ENCODE measurements at places on chromosomes 5 and 9. TPM values are rescaled to one million over a fixed set of nuclear protein-coding genes. Genes with fewer than 3 reads are reported as not detected.

Gene PLAC8L1
- 2.8 TPM for total RNA-seq

Gene GAPT
- total RNA-seq = 18.2 TPM

DNA sequence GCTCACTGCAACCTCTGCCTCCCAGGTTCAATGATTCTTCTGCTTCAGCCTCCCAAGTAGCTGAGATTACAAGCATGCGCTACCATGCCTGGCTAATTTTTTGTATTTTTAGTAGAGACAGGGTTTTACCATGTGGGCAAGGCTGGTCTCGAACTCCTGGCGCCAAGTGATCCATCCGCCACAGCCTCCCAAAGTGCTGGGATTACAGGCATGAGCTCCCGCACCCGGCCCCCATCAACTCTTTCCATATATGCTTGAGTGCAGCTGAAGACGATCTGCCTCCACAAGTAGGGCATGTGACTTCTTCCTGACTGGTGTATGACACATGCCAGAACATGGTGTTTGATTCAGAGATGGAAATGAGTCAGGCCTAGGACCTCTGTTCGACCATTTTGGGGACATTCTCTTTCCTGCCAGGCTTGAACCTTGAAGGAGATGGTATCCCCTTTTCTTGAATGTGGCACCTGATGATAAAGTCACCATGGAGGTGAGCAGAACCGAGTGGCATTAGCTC lies 7.5 kb upstream of the CNOT6 start:
- H3K27me3 ChIP-seq = no peaks in the 10 kb centered on the region
- H3K27ac ChIP-seq = no peak overlapping the region
- no peaks in the 10 kb centered on the region for H3K4me1 ChIP-seq
- peak; percentile 25 for DNase-seq
- H3K4me3 ChIP-seq = no peak overlapping the region

Gene IL31RA
- not detected for total RNA-seq

Gene FOXD1
- total RNA-seq = 22.7 TPM

DNA sequence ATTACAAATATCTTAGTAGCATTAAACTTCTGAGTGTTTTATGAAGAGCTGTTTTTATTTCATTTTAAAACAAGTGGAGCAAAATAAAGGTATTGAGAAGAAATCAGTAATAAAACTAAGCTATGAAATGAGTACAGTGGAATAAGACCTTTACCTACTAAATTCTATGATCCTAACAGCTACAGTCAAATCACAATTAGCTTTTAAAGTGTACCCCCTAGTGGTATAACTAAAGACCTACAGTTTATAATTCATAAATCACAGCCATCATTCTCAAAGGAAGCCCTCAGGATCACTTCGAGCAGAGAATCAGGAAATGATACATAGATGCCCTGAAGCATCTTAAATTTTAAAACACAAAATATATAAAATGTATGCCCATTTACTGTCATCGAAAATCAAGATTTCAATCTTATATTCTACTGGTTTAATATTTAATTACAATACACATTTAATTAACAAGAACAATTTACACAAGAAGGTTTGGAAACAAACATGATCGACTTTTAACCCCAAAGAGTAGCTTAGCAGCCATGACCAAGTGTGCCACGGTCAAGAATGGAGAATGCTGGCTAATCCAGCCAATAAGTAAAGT lies 12.3 kb downstream of the CCNH start:
- no peak for DNase-seq
- no peak overlapping the region for H3K4me3 ChIP-seq
- no peaks in the 10 kb centered on the region for H3K27me3 ChIP-seq
- no peaks in the 10 kb centered on the region for H3K36me3 ChIP-seq
- no peak overlapping the region for H3K27ac ChIP-seq
- no peaks in the 10 kb centered on the region for H3K4me1 ChIP-seq

DNA sequence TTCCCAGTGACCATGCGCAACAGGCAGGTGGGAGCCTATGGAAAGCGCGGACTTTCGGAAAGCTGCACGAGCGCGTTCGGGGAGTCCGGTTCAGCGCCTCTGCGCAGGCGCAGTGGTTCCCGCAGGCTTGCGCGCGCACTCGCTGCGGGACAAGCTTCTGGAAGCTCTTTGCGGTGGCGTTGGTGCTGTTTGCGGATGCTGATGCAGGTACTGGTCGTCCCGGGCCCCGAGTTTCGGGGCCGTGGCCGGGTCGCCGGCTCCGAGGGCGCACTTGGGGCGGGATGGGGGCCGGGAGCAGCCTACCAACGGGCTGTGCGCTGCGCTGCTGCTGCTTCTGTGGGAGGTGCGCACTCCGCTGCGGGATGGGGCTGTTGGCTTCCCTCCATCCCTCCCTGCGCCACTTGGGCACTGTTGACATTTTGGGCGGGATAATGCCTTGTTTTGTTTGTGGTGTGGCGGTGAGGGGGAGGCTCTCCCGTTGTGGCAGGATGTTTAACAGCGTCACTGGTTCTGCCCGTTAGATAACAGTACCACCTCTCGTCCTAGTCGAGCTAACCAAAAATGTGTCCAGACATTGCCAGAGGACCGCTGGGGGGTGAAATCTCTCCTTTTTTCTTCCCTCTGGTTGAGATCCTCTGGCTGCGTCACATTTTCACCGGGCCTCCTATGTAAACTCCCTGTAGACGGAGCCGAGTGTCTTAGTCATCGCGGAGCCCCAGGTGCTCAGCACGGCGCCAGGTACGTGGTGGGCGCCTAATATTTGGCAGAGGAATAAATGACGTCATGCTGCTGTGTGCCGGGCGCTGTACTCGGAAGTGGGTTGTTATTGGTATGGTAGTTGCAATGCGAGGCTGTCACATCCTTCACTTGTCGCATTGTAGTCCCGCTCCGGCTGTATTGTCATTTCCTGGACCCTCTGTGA lies at the start of gene ZNF483:
ZNF483 (plus strand) TSS at position 124 of the 922 bp plus-strand sequence. CDS start 2,217 bp downstream, outside the sequence.
- no peaks in the 10 kb centered on the region for H3K4me1 ChIP-seq
- no peaks in the 10 kb centered on the region for H3K36me3 ChIP-seq

DNA sequence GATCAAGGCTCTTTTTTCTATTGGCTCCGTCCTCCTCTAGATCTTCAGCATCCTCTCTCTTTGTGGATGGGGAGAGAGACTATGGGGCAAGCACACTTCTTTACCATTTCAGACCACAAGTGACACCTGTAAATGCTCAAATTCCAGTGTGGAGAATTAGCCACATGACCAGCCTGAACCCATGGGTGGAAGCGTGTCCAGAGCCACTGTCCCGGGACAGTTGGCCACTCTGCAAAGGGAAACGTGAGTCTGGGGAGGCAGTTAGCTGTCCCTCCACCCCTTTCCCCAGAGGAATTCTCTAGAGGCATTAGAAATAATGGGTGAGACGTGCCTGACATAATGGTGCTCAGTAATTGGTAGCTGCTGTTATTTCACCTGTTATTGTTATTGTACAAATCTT lies 40.9 kb downstream of the AMBP start:
- no peak for DNase-seq
- no peak overlapping the region for H3K27ac ChIP-seq
- no peaks in the 10 kb centered on the region for H3K4me1 ChIP-seq
- no peaks in the 10 kb centered on the region for H3K36me3 ChIP-seq
- no peak overlapping the region for H3K4me3 ChIP-seq

GRCh38 chr9:32306006-32306405 lies 78.4 kb upstream of the ACO1 start:
- H3K36me3 ChIP-seq = no peaks in the 10 kb centered on the region
- DNase-seq = no peak
- no peak overlapping the region for H3K4me3 ChIP-seq
- H3K4me1 ChIP-seq = no peaks in the 10 kb centered on the region
- no peaks in the 10 kb centered on the region for H3K27me3 ChIP-seq

Gene PRDM9
- not detected for total RNA-seq

GRCh38 chr5:124444147-124444775 lies 302.2 kb downstream of the ZNF608 start:
- no peak for DNase-seq

Gene ORM2
- not detected for total RNA-seq

DNA sequence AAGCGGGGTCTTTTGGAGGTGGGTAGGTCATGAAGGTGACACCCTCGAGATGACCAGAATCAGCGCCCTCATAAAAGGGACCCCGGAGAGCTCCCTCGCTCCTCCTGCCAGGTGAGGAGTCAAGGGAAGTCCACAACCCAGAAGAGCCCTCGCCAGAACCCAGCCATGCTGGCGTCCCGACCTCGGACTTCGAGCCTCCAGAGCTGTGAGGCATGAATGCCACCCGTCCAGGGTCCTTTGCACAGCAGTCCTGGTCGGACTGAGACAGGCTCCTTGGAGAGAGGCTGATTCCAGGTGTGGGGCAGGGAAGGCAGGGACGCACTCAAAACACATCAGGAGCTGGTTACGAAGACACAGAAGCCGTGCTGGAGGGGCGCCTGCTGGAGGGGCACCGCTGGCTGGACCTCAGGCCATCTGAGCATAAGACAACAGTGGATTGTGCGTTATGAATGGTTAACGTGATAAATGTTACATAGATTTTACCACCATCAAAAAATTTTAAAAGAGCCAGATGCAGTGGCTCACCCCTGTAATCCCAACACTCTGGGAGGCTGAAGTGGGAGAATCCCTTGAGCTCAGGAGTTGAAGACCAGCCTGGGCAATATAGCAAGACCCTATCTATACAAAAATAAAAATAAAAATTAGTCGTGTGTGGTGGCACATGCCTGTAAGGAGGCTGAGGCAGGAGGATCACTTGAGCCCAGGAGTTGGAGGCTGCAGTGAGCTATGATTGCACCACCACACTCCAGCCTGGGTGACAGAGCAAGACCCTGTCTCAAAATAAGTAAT lies 5.7 kb upstream of the CLIC3 start:
- H3K27me3 ChIP-seq = no peaks in the 10 kb centered on the region
- no peak for DNase-seq
- H3K4me1 ChIP-seq = peaks cover 7% of the 10 kb centered on the region
- no peak overlapping the region for H3K4me3 ChIP-seq
- H3K27ac ChIP-seq = no peak overlapping the region

Measured in Peyer's patch (tissue), 4 donors.